ENCODE measurements at places on chromosomes 11 and 22.

DNA sequence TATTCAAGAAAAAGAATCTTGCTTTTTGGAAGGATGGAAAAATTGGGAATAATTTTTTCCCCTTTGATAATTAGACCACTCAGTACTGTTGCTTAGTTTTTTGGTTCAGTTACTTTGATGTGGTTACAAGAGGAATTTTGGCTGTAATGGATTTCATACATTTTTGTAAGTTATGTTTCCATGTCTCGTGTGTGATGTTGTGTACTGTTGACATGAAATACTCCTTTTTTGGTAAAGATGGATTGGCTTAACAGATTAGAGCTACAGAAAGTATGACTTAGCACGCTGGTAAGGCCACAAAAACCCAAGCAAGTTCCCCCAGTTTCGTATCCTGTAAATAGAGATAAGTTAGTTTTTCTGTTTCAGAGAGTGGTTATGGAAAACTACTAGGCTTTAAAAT, 11.9 kb downstream of the TBCEL start:
- no peak for DNase-seq

GRCh38 chr11:73852049-73852448, 24.6 kb downstream of the COA4 start:
- no peak for DNase-seq

DNA sequence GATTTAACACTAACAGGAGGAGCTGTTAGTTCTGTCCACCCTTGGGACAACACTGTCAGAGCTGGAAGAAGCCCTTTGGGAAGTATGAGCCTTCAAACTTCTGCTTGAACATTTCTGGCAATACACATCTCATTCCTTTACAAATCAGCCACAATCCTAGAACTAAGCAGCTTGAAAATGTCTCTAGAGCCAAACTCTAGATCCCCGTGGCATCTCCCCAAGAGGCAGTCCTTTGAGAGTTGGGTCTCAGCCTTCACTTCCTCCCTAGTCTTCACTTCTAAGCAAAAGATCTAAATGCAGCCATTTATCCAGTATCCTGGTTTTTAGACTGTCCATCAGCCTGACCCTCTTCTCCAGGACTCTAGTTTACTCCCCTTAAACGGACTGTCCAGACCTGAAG, 26.9 kb downstream of the ARFGAP2 start:
- DNase-seq, result no peak

GRCh38 chr11:15969281-15969680, 387.1 kb downstream of the SOX6 start:
- no peak for DNase-seq

DNA sequence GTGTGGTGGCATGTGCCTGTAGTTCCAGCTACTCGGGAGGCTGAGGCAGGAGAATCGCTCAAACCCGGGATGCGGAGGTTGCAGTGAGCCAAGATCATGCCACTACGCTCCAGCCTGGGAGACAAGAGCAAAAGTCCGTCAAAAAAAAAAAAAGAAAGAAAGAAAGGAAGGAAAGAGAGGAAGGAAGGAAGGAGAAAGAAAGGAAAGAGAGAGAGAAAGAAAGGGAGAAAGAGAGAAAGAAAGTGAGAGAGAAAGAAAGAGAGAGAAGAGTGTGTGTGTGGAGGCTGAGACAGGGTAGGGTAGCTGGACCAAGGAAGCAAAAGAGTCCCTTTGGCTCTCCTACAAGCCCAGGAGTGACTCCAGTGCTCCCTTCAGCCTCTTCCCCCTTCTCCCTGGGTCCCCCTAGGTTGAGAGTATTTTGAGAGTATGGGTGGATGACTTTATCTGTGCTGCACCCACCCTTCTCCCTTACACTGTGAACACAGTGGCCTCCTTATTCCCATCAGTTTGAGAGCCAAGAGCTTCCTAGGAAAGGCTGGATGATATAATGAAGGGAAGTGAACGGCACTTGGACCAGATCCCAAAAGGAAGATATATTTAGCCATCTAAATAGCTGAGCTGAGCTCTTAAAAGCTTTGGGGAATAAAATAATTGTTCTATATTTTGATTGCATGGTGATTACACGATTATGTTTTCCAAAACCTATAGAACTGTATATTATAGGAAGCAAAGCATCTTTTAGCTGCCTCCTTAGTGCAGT, 9.5 kb upstream of the DENND5A start:
- DNase-seq, result no peak

DNA sequence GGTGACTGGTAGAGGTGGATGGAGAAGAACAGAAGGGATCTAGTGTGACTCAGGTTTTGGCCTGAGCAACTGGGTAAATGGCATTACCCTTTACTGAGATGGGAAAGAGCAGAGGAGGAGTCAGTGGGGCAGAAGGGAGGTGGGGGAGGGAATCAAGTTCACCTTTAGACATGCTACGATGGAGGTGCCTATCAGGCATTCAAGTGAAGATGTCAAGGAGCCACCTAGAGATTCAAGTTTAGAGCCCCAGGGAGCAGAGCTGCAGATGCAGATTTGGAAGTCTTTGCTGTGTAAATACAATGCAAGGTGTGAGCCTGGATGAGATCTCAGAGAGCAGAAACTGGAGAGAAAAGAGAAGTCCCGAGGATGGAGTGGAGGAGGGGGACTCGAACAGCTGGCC, 979 bp upstream of the MOGAT2 start:
- no peak for DNase-seq

DNA sequence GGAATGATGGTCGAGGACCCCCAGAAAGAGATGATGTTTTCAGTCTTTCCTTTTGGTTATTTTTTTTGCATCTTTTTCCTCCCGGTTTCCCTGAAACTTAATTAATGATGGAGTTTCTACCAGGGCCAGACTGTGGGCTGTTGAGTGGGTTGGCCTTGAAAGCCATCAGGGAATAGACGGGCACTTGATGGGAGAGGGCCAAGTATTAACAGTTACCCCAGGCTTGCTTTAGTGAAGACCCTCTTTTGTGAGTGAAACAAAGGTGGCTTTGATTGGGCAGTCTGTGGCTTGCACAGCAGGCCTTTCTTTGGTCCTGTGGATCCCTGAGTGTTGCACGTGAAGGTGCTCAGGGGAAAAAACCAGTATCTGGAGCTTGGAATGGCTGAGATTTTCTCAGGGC, 56.9 kb downstream of the AMOTL1 start:
- DNase-seq, result no peak

GRCh38 chr11:130622141-130622542, 173.7 kb downstream of the ADAMTS15 start:
- DNase-seq, result no peak

DNA sequence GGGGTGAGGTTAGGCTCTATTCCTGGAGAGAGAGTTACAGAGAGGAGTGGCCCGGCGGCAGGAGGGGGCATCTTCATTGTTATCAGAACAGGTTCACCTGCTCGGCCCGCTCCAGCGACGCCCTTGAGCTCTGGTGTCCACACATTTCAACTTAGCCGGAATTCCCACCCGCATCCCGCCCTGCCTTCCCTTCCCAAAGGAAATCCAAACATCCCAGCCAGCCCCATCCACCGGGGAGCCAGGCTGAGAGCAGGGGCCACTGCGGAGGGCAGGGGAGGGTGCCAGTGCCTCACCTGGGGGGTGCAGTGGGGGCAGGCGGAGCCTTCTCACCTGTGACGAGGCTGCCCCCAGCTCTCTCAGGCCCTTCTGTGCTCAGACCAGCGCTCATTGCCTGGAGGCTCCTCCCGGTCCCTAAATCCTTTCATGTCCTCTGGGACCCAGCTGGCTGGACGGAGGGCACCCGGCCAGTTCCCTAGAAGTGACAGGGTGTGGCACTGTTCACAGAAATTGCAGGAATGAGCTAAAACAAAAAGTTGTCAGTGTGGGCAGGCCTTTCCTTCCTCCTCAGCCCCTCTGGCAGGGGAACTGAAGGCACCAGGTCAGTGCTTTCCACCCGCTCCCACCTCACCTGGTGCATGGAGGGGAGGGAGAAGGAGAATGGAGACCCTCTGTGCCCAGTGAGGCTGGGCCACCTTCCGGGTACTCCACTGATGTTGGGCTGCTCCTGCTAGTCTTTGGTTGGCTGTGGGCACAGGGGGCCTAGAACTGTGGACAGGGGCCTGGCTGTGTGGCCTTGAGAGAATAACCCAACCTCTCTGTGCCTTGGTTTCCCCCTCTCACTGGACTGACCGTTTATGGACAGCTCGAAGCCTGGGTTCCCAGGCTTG, 2.2 kb upstream of the MRGPRG start:
- peak; percentile 67 for DNase-seq

DNA sequence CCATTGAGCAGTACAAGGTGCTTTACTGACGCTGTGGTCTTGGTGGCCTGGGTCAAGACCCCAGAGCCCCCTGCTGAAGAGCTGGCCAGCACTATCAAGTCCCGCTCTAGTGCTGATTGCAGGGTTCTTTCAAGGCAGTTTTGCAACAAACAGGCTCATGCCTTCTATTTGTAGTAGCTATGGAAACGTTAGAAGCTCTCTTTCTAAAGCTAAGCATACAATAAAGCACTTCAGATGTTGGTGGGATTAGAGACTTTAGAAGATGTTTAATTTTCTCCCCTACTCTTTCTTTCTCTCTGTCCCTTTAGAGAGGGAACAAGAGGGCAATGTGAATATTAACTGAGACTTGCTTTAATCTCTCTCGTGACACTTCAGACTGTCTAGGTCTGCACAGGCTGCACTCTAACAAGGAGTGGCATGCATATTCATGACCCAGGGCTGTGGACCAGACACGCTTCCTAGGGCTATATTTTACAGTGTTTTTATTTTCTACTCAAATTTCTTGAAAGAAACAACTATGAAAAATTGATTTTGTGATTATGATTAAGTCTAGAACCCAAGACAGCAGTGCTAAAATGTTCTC, 138.6 kb downstream of the WNT7B start:
- DNase-seq, result no peak

DNA sequence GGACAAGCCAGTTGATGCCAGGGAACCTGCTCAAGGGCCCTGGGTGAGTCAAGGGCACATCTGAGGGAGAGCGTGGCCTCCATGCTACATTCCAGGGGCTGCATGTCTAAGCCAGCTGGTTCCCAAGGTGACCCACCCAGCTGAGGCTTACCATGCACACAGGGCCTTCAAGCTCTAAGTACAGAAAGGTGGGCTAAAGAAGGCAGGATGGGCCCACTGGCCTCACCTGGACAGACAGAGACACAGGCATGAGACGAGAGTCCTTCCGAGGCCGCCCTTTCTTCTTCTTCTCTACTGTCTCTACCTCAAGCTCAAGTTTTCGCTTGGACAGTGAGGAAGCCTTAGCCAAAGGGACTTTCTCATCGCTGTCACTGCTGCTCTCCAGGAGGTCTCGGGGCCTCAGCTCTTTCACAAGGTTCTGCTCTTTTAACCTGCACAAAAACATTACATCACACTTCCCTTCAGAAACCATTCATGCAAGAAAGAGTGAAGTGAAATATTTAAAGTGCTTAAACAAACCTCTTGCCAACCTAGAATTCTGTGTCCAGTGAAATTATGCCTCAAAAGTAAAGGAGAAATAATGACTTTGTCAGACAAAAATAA, 69.9 kb downstream of the HIRA start:
- peak; percentile 60 for DNase-seq

GRCh38 chr22:34067031-34067430, 146.8 kb upstream of the LARGE1 start:
- DNase-seq, result no peak

DNA sequence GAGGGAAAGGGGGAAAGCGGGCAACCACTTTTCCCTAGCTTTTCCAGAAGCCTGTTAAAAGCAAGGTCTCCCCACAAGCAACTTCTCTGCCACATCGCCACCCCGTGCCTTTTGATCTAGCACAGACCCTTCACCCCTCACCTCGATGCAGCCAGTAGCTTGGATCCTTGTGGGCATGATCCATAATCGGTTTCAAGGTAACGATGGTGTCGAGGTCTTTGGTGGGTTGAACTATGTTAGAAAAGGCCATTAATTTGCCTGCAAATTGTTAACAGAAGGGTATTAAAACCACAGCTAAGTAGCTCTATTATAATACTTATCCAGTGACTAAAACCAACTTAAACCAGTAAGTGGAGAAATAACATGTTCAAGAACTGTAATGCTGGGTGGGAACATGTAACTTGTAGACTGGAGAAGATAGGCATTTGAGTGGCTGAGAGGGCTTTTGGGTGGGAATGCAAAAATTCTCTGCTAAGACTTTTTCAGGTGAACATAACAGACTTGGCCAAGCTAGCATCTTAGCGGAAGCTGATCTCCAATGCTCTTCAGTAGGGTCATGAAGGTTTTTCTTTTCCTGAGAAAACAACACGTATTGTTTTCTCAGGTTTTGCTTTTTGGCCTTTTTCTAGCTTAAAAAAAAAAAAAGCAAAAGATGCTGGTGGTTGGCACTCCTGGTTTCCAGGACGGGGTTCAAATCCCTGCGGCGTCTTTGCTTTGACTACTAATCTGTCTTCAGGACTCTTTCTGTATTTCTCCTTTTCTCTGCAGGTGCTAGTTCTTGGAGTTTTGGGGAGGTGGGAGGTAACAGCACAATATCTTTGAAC, 6.8 kb downstream of the MALAT1 start:
- no peak for DNase-seq

- no peak for DNase-seq
Measured at GRCh38 chr11:131478341-131478740, 107.9 kb downstream of the NTM start.

DNA sequence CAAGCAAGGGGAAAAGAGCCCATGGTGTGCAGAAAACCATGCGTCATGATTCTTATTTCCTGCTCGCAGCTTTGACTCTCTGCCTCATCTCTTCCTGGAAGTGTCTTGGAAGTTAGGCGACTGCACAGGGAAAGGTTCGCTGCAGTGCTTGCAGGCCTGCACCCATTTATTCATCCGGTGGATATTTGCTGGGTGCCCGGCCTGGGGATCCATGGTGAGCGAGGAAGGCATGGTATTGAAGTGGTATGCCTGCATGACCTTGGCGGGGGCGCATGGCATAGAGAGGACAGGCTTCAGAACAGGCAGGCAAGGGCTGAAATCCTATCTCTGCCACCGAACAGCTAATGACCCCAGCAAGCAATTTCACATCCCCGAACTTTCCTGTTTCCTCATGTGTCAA, 40.6 kb downstream of the FAM83F start:
- no peak for DNase-seq

DNA sequence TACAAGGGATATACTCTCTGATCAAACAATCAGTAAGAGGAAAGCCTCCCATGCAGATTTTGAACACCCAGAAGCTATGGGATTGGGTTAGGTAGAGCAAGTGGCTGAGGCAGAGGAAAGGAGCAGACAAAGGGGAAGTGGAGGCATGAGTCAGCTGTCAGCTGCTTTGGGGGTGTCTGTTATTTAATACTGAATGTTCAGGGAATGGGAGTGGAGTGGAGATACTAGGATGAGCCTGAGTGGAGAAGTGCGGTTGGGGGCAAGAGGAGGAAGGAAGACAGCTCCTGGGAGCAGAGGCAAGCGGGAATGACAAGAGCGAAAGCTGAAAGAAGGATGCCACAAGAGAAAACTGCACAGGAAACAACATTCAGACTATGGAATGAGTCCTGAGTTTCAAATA, 22.7 kb upstream of the TMPRSS5 start:
- DNase-seq, result no peak

GRCh38 chr11:111797145-111797581, 31.0 kb upstream of the PPP2R1B start:
- no peak for DNase-seq

- DNase-seq, result no peak
Measured at GRCh38 chr11:123551079-123551478, 103.3 kb downstream of the SCN3B start.

GRCh38 chr22:38828191-38828590, 15.6 kb downstream of the NPTXR start:
- no peak for DNase-seq

- no peak for DNase-seq
Measured at GRCh38 chr22:34198976-34199375, 278.7 kb upstream of the LARGE1 start.

GRCh38 chr11:70183483-70184176, 19.5 kb upstream of the FADD start:
- DNase-seq, result no peak

GRCh38 chr22:46107753-46108563, 42.4 kb upstream of the PPARA start:
- no peak for DNase-seq

GRCh38 chr11:119315131-119316015, 1.6 kb downstream of the MCAM start:
- no peak for DNase-seq

All from type B pancreatic cell (in vitro differentiated cells).